ENCODE measurements at places on chromosomes 3 and 15.
A peak's percentile ranks its signal among the peaks of the same experiment; 100 is the strongest.

- no peak for DNase-seq
These were observed 5.5 kb upstream of the BUB1B start for GRCh38 chr15:40155270-40155910.

- no peak for DNase-seq
These were observed 118.5 kb downstream of the TGFBR2 start for GRCh38 chr3:30724863-30725262.

DNA sequence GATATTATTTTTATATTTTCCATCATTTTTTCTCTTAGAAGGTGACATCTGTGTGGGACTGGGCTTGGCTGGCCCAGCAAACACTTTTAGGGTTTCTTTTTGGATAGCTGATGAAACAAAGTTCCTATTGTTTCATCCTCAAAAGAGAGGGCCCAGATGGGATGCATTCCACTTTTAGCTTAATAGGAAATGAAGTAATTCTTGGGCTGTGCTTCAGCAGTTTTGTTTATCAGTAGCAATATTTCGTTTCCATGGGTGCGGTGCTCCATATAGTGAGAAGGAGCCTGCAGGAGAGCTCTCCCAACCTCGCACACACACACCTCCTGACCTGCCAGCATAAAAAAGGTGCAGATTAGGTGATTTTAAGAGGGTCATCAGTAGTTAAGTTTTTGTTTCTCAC, 147.5 kb downstream of the AKAP13 start:
- no peak for DNase-seq

- no peak for DNase-seq
These were observed 1.6 kb downstream of the FAM174B start for GRCh38 chr15:92653836-92654539.

GRCh38 chr3:155420406-155420805, 126.9 kb upstream of the STRIT1 start:
- DNase-seq: no peak

- peak; percentile 94 for DNase-seq
These were observed 3.4 kb upstream of the OGG1 start for GRCh38 chr3:9746330-9746729.

GRCh38 chr3:159482994-159483367, 505.7 kb upstream of the IL12A start:
- no peak for DNase-seq

Data from A172 (cell line).